ENCODE measurements at places on chromosomes 5 and 9.

- no peak for DNase-seq
These were observed 249.2 kb downstream of the NR2F1-AS1 start for GRCh38 chr5:93331863-93332262.

DNA sequence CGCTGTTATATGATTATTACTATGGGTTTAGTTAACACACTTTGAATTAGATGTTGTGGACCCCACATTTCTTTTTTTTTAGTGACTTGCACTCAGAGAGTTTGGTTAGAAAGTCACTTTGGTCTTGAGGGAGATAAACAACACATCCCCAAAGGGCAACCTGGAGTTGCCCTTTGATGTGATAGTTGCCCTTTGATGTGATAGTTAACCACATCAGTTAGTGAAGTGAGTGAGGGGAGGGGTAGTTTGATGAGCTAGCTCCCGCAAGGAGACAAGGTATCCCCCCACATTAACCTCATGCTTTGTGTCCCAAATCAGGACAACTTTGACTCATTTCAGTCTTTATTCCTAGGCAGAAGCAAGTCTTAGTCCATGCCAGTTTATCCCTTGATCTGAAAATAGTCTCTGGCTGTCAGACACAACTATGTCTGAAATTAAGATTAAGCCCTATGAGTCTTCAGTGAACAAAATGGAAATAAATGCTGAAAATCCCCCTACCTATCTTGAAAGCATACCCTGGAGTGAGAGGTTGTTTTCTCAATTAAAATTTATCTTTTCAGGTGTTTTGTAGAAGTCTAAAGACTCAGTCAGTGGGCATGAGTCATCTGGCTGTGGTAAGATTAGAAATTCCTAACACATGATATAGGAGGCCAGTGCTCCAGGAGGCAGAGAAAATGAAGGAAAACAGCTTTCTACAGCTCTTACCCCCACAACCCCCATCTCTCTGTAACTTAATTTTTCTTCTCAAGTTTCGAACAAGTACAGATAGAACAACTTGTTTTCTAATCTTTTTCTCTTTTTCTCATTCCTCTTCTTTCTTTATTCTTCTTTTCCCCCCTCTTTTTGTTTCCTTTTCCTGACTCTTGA lies 208.9 kb upstream of the DMRTA1 start:
- DNase-seq: no peak

- no peak for DNase-seq
These were observed 7.0 kb upstream of the IL3 start for GRCh38 chr5:132053483-132053882.

GRCh38 chr5:161851691-161852299 lies 3.9 kb downstream of the GABRA1 start:
- DNase-seq: no peak

GRCh38 chr9:72597181-72597517 lies 75.7 kb downstream of the TMC1 start:
- DNase-seq: no peak

- DNase-seq: no peak
These were observed 118.0 kb upstream of the OTULINL start for GRCh38 chr5:14463629-14464028.

- no peak for DNase-seq
These were observed 55.3 kb downstream of the RANBP17 start for GRCh38 chr5:170917113-170917512.

DNA sequence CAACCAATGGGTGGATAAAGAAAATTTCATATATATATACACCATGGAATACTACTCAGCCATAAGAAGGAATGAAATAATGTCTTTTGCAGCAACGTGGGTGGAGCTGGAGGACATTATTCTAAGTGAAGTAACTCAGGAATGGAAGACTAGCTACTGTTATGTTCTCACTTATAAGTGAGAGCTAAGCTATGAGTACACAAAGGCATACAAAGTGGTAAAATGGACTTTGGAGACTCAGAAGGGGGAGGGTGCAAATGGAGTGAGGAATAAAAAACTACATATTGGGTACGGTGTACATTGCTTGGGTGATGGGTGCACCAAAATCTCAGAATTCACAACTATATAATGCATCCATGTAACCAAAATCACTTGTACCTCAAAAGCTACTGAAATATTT lies 67.2 kb upstream of the RUSC2 start:
- DNase-seq: no peak

DNA sequence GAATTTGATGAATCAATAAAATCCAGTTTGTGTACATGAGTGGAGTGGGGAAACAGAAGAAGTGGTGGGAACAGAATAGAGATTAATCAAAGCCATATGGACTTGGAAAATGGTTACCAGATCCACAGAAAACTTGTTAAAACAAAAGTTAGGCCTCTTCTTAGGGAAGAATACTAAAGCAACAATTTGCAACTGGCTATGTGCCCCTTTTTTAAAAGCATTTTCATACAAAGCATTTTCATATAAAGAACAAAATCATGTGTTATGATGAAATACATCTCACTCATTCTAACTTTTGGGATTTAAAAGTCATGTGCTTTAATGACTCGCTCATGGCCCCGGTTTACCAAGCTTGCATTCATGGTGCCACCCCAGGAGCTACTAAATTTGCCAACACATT lies 276.9 kb downstream of the EFNA5 start:
- DNase-seq: no peak

GRCh38 chr5:2109566-2109965 lies 226.8 kb upstream of the IRX4 start:
- no peak for DNase-seq
